ENCODE measurements at places on chromosomes 11 and 22. TPM values are rescaled to one million over a fixed set of nuclear protein-coding genes. Genes with fewer than 3 reads are reported as not detected.

GRCh38 chr11:47607380-47607779 is 13.2 kb upstream of the C1QTNF4 start:
- no peak overlapping the region for H3K4me3 ChIP-seq
- no peak overlapping the region for H3K27ac ChIP-seq
- H3K36me3 ChIP-seq, result no peaks in the 10 kb centered on the region
- H3K4me1 ChIP-seq, result peaks cover 9% of the 10 kb centered on the region
- DNase-seq, result no peak

- H3K27me3 ChIP-seq, result no peaks in the 10 kb centered on the region
- peaks cover 25% of the 10 kb centered on the region for H3K4me1 ChIP-seq
Measured at GRCh38 chr11:19952116-19952605, 208.1 kb downstream of the DBX1 start.

DNA sequence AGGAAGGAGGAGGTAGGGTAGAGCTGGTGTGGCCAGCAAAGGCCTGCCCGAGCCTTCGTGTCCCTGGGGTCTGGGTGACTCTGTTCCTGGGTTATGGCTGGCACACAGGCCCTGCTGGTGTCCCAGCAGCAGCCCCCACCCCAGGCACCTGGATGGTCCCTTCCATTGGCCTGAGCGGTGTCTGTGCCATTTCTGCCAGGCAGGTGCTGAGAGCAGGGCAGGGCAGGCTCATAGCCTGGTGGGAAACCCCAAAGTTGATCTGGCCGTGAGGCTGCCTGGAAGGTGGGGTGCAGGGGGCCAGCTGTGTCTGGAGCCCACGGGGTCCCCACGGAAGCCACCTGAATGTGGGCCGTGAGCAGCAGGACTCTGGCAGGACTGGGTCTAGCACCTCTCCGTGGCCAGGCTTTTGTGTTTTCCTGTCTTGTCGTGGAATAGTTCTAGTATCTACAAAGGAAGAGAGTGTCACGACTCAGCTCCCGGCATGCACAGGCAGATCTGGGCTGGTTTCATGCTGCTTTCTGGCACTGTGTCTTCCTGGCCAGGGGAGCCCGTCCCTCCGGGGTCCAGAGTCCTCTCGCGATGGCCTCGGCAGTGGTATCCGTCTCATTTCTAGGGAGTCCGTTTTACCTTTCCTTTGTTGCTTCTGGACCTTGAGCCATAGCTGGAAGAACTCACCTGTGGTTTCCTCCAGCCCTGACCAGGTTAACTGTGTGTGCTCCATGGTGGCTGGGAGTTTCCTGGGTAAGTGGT is 83.7 kb downstream of the KCNQ1 start:
- H3K27ac ChIP-seq, result no peak overlapping the region
- peaks cover 5% of the 10 kb centered on the region for H3K4me1 ChIP-seq
- no peak overlapping the region for H3K4me3 ChIP-seq
- no peaks in the 10 kb centered on the region for H3K36me3 ChIP-seq
- peaks cover 33% of the 10 kb centered on the region for H3K27me3 ChIP-seq

GRCh38 chr11:113977701-113978100 is 2.8 kb downstream of the HTR3A start:
- H3K27me3 ChIP-seq, result peaks cover 53% of the 10 kb centered on the region
- DNase-seq, result no peak
- H3K36me3 ChIP-seq, result no peaks in the 10 kb centered on the region

GRCh38 chr22:43566561-43567332 is 154.9 kb downstream of the MPPED1 start:
- DNase-seq, result no peak
- H3K4me3 ChIP-seq, result no peak overlapping the region
- H3K4me1 ChIP-seq, result peaks cover 2% of the 10 kb centered on the region
- H3K36me3 ChIP-seq, result no peaks in the 10 kb centered on the region

- H3K27me3 ChIP-seq, result no peaks in the 10 kb centered on the region
- no peak overlapping the region for H3K27ac ChIP-seq
- H3K4me3 ChIP-seq, result no peak overlapping the region
- DNase-seq, result no peak
Measured at GRCh38 chr11:61468002-61468401, 38.1 kb downstream of the SDHAF2 start.

- no peak overlapping the region for H3K27ac ChIP-seq
- no peak overlapping the region for H3K4me3 ChIP-seq
- peaks cover 17% of the 10 kb centered on the region for H3K27me3 ChIP-seq
- DNase-seq, result no peak
Measured at GRCh38 chr11:44516688-44517507, 48.6 kb upstream of the CD82 start.

DNA sequence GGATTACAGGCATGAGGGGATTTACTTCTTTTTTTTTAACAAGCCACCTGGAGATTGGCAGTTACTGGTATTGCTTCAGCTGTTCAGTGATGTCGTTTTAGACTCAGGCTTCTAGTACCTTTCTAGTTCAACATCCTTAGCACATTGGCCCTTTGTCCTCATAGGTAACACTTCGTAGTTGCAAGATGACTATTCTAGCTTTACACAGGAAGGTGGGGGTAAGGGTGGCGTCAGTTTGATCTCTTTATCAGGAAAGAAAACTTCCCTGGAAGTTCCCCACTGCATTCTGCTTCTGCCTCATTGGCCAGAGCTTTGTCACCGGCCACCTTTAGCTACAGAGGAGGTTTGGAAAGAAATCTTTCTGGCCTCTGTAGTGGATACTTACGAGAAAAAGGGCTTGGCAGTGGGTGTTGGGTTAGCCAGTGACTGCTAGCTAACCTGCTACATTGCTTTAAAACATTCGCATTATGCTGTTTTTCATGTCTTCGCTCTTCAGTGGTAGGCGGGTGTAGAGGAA is 40.7 kb downstream of the SFI1 start:
- no peak for DNase-seq
- no peak overlapping the region for H3K4me3 ChIP-seq
- H3K36me3 ChIP-seq, result peaks cover 5% of the 10 kb centered on the region
- H3K27me3 ChIP-seq, result no peaks in the 10 kb centered on the region

The POTEH gene
- not detected for total RNA-seq

The C11orf91 gene
- 0.69 TPM for total RNA-seq

DNA sequence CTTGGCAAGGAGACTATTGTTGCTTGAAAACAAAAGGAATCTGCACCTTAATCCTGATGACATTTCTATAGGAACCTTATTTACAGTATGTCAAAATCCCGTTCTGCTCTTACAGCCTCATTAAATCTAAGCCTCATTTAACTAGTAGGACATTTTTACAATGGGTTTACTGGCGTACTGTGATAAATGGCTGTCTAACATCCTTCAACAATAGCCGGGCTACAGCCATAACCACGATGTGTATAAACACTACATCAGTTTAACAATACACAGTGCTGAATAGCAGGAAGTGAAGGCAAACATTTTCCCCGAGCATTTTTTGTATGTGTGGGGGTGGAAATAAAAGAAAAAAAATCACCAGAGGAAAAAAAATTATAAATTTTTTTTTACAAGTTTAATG is 131.2 kb downstream of the ARL14EP start:
- no peak overlapping the region for H3K27ac ChIP-seq
- H3K27me3 ChIP-seq, result no peaks in the 10 kb centered on the region

The NDUFV1 gene
- total RNA-seq, result 150 TPM

The TESMIN gene
- 26.6 TPM for total RNA-seq

DNA sequence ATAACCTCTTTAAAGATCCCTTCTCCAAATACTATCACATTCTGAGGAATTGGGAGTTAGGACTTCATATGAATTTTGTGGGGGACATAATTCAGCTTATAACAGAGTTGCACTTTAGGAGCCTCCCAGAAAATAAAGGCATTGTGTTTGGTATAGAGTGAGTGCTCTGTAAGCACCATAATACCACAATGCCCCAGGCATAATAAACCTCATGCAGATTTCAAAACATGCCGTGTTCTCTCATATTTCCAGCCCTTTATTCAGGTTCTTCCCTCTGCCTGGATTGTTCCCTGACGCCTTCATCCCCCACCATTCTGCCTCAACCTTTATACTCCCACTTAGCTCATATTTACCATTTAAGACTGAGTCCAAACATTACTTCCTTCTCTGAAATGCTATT is 398.8 kb upstream of the FAT3 start:
- DNase-seq, result no peak
- no peaks in the 10 kb centered on the region for H3K27me3 ChIP-seq
- no peak overlapping the region for H3K4me3 ChIP-seq
- peak overlapping the region; percentile 29 for H3K27ac ChIP-seq
- H3K36me3 ChIP-seq, result no peaks in the 10 kb centered on the region
- no peaks in the 10 kb centered on the region for H3K4me1 ChIP-seq

DNA sequence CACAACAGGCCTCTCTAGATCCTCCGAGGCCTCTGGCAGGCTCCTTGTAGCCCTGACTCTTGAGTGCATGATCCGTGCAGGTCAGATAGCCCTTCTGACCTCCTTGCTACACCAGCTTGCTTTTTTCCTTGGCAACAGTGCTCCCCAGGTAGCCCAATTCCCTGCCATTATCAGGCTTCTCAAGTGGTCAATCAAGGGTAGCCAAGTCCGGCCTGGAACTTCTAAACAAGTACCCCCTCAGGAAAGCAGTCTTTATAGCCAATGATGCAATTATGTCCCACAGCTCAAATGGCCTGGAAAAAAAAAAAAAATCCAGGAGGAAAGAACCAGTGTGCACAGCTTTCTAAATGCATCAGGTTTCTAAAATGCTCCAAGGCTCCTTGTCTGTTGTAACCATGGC is 59.8 kb downstream of the TENM4 start:
- no peak overlapping the region for H3K27ac ChIP-seq
- H3K4me1 ChIP-seq, result peaks cover 2% of the 10 kb centered on the region
- H3K4me3 ChIP-seq, result no peak overlapping the region
- H3K27me3 ChIP-seq, result no peaks in the 10 kb centered on the region
- no peaks in the 10 kb centered on the region for H3K36me3 ChIP-seq

GRCh38 chr22:29689206-29689879 is 30.5 kb upstream of the CABP7 start:
- no peak for DNase-seq
- H3K27ac ChIP-seq, result no peak overlapping the region
- H3K4me1 ChIP-seq, result no peaks in the 10 kb centered on the region
- H3K4me3 ChIP-seq, result no peak overlapping the region
- no peaks in the 10 kb centered on the region for H3K27me3 ChIP-seq
- peaks cover 10% of the 10 kb centered on the region for H3K36me3 ChIP-seq

GRCh38 chr22:45310331-45310976 is 720 bp downstream of the FAM118A start:
- peaks cover 39% of the 10 kb centered on the region for H3K4me1 ChIP-seq
- H3K36me3 ChIP-seq, result no peaks in the 10 kb centered on the region
- H3K4me3 ChIP-seq, result peak overlapping the region; percentile 82
- peak overlapping the region; percentile 54 for H3K27ac ChIP-seq
- DNase-seq, result no peak

DNA sequence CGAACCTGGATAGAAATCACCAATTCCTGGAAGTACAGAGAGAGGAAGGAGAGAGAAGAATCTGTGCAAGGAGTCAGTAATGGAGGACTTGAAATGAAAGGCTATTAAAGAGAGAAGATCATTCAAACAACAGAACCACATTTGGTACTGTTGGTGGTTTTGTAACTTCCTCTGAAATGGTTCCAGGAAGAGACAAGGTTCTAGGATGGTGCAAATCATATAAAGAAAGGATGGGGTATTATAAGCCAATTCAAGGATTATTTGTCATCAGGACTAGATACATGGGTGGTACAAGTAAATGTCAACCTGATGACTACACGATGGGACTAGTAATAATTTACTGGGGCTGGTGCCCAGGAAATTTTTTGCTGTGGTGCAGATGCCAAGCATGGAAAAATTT is 28.9 kb upstream of the TMA7B start:
- H3K4me3 ChIP-seq, result no peak overlapping the region
- peaks cover 17% of the 10 kb centered on the region for H3K27me3 ChIP-seq
- DNase-seq, result no peak
- no peak overlapping the region for H3K27ac ChIP-seq
- peaks cover 14% of the 10 kb centered on the region for H3K4me1 ChIP-seq

DNA sequence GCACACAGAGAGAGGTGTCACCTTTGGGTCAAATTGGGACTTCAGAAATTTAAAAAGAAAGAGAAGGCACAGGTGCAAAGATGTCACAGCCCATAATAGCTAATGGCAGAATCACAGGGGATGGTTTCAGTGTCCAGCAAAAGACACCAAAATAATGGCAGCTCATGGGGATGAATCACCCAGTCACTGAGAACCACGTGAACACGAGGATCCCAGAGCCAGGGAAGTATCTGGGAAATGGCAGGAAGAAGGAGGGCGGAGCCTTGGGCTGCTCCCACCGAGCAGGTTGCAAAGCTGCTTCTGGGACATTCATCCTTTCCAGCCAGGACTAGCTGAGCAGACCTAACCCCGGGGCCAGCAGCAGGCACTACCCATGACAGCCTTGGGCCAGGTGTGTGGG is 45.6 kb downstream of the TRMU start:
- H3K4me1 ChIP-seq, result peaks cover 39% of the 10 kb centered on the region
- no peak overlapping the region for H3K4me3 ChIP-seq
- peaks cover 15% of the 10 kb centered on the region for H3K36me3 ChIP-seq
- H3K27me3 ChIP-seq, result no peaks in the 10 kb centered on the region

DNA sequence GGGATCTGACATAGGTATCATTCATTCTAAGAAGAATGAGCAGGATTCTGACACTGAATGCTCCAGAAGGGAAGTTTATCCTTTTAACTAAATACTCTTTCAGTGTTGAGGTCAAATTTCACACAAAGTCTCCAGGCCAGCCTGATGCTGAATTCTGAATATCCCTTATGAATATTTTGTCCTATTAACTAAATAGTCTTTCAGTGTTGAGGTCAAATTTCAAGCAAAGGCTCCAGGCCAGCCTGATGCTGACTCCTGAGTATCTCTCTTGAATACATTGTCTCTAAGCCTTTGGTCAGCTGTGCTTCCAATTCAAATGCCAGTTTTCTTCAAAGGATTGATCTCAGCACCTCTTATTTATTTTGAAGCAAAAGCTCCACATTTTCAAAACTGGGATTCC is 676.8 kb downstream of the NTM start:
- no peak overlapping the region for H3K4me3 ChIP-seq
- H3K4me1 ChIP-seq, result no peaks in the 10 kb centered on the region
- H3K27me3 ChIP-seq, result peaks cover 35% of the 10 kb centered on the region

The PRDM11 gene
- total RNA-seq, result 27.1 TPM

- no peaks in the 10 kb centered on the region for H3K27me3 ChIP-seq
- H3K4me3 ChIP-seq, result no peak overlapping the region
- no peak for DNase-seq
- H3K36me3 ChIP-seq, result no peaks in the 10 kb centered on the region
- H3K27ac ChIP-seq, result peak overlapping the region; percentile 90
Measured at GRCh38 chr11:96013461-96014213, 89.7 kb upstream of the MTMR2 start.

The XKR3 gene
- not detected for total RNA-seq

- no peak for DNase-seq
- H3K27me3 ChIP-seq, result peaks cover 13% of the 10 kb centered on the region
- H3K27ac ChIP-seq, result no peak overlapping the region
- no peaks in the 10 kb centered on the region for H3K36me3 ChIP-seq
- no peaks in the 10 kb centered on the region for H3K4me1 ChIP-seq
- no peak overlapping the region for H3K4me3 ChIP-seq
Measured at GRCh38 chr22:49519117-49519737, 308.4 kb downstream of the BRD1 start.

Data from progenitor cell of endocrine pancreas (in vitro differentiated cells).